ENCODE measurements at places on chromosomes 7 and 10.

GRCh38 chr7:156765901-156766656, 125.5 kb downstream of the RNF32 start:
- DNase-seq, result no peak

GRCh38 chr10:46106410-46107255, 60.6 kb upstream of the MSMB start:
- DNase-seq, result peak; percentile 68

- no peak for DNase-seq
Measured at GRCh38 chr7:157612664-157613561, 276.1 kb downstream of the DNAJB6 start.

DNA sequence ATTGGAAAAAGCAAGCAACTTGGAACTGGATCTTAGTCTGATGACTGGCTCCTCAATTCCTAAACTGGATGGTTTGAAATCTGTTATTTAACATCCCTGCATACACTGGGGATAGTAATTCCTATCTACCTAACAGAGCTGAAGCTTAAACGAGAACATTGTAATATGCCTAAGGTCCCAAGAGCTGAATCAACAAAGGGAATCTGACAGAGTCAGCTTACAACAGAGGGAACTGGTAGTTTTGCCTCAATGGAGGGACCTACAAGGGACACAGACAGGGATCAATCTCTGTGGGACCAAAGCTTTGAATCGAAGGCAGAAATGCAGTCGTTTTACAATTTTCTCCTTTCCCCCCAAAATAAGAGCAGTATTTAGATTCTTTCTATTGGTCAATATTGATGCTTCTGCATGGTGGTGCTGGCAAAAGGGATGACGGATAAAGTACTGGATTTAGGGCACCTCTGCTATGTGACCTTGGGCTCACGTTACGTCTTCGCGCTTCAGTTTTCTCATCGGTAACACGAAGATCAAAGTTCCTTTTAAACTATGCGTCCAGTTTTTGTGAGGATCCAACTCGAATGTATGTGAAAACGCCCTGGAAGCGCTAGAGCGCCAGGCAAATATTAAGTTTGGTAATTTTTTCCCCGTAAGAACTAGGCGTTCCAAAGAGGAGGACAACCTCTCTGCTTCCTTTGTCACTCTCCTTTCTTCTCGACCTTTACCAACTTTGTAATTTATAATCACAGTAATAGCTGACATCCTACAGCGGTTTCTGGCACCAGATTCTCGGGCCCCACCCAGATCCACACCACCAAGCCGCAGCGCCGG, 1.1 kb downstream of the ACTR1A start:
- DNase-seq, result no peak

DNA sequence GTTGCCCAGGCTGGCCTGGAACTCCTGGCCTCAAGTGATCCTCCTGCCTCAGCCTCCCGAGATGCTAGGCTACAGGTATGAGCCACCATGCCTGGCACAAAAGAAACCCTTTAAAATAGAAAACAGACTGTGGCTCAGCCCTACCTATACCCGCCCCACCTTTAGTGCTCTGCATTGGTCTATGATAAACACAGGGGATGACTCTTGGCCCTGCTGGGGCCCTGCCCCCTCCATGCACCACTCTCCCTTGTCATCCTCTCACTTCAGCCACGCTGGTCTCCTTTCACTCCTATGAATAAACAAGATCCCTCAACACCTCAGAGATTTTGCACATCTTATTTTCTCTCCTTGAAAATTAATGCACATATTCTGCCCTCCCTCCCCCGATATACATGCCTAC, 251.4 kb upstream of the KLF14 start:
- DNase-seq, result no peak

- no peak for DNase-seq
Measured at GRCh38 chr7:137987018-137987349, 14.9 kb downstream of the CREB3L2 start.

DNA sequence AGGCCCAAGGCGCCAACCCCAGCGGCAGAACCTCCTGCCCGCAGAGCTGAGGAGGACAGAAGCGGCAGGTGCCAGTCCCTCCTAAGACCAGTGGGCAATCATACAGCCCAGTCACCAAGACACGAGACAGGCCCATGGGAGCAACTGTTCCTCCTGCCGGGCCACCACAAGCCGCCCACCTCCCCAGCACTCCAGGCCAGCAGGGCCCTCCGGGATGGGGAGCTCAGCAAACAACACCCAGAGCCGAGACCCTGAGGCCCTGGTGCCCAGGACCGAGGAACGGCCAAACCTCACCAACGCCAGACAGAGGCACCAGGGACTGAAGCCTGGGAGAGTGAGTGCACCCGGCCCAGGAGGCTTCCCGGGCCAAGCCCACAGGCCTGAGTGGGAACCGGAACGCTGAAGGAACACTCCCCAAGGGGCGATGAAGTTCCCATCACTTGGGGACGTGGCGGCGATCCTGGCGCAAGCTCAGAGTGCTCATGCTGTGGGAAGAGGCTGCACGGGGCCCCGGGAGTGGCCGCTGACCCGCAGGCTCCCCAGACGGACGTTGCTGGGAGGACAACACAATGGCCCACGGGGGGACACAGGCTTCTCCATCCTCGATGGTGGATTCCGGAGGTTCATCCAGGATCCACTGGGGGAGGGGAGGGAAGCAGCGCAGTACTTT, 35.1 kb downstream of the GPER1 start:
- no peak for DNase-seq

DNA sequence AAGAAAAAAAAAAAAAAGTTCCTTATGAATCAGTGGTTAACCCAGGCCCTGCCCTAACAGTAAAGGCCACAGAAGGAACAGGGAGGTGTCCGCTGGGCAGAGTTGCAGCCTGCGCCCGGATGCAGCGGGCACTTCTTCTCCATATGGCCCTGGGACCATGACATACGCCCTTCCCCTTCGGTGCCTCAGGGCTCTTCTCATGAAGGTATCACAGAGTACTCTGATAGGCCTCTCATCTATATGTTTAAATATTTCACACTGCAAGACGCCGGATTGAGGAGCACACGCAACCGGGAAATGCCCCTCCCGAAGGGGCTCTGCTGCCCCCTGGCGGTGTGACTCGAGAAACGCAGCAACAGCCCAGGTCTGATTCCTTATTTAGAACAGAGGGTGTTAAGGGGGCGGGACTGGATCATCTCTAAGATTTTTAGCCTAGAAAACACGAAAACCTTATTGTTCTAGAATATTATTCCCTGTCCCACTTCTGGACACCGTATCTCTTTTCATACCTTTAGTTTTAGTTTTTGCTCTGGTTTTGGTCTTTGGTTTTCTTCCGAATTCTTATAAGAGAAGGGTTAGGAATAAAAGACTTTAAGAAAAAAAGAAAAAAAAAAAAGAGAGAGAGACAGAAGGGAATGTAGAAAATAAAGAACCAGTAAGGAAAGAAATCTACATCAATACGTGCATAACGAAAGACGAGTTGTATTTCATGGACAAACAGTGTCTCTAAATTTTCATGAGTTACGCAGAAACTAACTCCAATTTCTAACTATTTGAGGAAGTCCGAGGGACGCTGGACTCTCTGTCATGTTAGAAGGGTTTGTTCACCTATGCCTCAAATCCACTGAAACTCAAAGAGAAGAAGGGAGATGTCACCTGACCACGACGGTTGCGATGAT, 12.0 kb downstream of the DAGLB start:
- DNase-seq, result peak; percentile 90

GRCh38 chr7:51310131-51310583, 6.5 kb downstream of the COBL start:
- no peak for DNase-seq

- no peak for DNase-seq
Measured at GRCh38 chr10:120806081-120806480, 45.1 kb upstream of the WDR11 start.

- no peak for DNase-seq
Measured at GRCh38 chr10:10038348-10038747, 979.3 kb upstream of the CELF2 start.

DNA sequence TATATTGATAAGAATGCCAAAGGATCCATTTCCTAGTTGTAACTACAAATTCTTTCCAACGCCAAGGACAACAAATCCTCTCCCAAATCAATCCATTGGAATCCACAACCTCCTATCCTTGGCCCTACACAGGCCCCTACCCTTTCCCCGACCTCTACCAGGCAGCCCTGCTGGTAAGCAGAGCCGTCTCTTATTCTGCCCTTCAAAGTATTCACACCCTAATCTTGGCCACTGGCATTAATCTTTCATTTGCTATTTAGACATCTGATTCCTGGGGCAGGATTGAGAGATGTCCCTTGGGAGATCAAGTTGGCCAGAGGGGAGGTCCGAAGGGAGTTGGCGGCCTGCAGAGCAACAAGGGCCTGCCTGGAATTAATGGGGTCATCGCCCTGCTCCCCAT, 161.4 kb downstream of the PLXNA4 start:
- no peak for DNase-seq

GRCh38 chr7:122416336-122416735, 111.8 kb upstream of the FEZF1 start:
- DNase-seq, result peak; percentile 54

GRCh38 chr7:143436325-143436946, 6.8 kb upstream of the TAS2R60 start:
- no peak for DNase-seq

- no peak for DNase-seq
Measured at GRCh38 chr7:100431286-100431735, 1.7 kb downstream of the MEPCE start.

DNA sequence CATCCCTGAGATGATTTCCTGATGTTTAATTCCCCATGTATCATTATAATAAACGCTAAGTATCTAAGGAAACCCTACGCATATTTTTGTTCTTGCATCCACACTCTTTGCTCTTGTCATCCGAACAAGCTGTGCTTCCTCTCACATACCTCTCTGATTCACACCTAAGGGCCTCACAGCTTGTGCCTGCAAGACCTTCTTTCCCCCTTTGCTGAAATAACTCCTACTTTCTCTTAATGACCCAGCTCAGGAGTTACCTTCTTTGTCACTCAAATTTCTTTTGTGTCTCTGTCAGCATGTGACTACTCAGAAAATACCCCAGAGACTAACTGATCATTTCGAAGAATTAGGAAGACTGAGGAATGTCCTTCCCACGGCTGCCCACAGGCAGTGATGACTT, 209.3 kb upstream of the IMMP2L start:
- no peak for DNase-seq

DNA sequence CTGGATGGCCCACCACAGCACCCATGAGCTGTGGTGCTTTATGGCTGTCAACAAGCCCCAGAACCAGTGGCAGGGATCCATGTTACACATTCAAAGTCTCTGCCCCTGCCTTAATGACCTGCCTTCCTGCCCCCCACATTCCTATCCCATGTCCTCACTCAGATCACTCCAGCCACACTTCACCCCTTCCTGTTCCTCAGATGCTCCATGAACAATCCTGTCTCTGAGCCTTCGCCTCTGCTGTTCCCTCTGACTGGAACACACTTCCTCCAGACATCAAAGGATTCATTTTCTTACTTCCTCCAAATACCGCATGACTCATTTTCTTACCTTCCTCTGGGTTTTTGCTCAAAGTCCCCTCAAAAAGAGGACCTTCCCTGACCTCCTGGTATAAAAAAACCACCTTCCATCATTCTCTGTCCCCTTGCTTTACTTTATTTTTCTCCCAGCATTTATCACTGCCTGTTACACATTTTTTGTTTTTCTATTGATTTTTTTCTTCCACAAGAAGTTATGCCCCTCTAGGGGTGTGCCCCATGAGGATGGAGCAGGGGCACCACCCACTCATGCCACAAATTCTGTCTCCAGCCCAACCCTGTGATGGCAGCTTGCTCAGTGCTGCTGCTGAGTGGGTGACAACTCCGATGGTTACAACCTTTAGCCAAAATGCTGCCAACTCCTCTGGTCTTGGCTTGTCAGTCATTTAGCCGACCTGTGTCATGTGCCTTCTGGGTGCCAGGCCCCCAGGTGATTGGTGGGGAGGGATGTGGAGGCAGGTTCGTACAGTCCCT, 18.2 kb downstream of the COL13A1 start:
- DNase-seq, result peak; percentile 31

GRCh38 chr7:14690486-14690885, 212.1 kb downstream of the DGKB start:
- DNase-seq, result no peak

GRCh38 chr10:31687663-31688482, 240.8 kb downstream of the ARHGAP12 start:
- no peak for DNase-seq

DNA sequence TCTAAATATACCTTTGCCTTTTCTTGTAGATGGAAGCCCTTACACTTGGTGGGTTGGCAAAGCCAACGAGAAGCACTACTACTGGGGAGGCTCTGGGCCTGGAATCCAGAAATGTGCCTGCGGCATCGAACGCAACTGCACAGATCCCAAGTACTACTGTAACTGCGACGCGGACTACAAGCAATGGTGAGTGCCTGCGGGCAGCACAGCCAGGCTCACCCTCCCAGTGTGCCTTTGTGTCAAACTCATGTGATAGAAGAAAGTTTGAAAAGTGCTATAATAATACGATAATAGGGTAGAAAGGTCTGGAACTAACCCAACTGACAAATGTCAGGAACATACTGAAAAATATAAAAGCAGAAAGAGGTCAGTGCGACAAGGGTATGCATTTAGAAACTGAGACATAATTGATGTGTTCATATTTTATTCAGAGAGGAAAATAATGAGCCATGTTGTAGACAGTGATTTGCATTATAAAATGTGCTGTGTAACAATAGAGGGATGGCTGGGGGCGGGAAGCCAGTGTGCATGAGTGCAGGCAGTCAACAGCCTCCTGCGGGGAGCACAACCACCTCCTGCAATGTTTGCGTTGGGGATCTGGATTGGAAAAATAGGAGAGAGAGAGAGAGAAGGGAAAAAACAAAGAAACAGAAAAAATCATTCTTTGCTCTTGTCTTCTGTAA, 686.9 kb upstream of the C7orf33 start:
- no peak for DNase-seq

DNA sequence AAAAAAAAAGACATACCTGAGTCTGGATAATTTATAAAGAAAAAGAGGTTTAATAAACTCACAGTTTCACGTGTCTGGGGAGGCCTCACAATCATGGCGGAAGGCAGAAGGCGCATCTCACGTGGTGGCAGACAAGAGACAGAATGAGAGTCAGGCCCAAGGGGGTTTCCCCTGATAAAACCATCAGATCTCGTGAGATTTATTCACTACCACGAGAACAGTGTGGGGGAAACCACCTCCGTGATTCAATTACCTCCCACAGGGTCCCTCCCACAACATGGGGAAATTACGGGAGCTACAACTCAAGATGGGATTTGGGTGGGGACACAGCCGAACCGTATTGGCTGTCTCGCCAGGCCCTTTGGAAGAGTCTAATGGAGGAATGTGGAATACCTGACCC, 9.0 kb upstream of the MAFK start:
- DNase-seq, result no peak

- peak; percentile 60 for DNase-seq
Measured at GRCh38 chr10:29980084-29980483, 79.3 kb downstream of the JCAD start.
